RWPE1 (cell line): ENCODE measurements at places on chromosomes 13 and 19.
A peak's percentile ranks its signal among the peaks of the same experiment; 100 is the strongest.

DNA sequence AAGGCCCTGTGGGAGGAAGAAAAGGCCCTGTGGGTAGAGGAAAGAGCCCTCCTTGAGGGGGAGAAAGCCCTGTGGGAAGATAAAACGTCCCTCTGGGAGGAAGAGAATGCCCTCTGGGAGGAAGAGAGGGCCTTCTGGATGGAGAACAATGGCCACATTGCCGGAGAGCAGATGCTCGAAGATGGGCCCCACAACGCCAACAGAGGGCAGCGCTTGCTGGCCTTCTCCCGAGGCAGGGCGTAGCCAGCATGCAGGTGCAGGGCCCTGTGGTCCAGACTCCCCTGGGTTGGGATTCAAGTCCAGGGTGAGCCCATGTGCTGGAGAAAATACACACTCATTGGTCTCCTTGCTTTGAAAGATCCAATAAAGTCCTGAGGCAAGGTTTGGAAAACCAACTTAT, 4.1 kb downstream of the CCDC70 start:
- no peak for DNase-seq

DNA sequence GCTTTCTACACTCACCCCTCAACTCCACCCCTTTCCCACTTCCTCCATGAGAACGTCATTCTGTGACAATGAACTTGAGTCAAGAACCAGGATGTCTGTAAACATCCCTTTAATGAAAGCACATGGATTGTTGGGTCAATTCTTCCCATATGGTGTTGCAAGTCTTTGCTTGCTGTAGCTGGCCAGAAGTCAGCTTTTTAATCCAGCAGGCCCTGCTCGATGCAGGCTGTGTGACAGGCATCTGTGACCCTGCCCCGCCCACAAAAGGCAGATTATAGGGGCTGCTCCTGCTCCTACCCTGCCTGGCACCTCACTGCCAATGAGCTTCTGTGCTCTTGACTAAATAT, 78.0 kb downstream of the STARD13 start:
- DNase-seq = peak; percentile 50

GRCh38 chr19:43773725-43774102, 7.1 kb downstream of the KCNN4 start:
- DNase-seq = no peak

GRCh38 chr13:61664801-61665705, 249.4 kb upstream of the PCDH20 start:
- DNase-seq = peak; percentile 45

GRCh38 chr13:79803989-79804388, 323.0 kb downstream of the NDFIP2 start:
- no peak for DNase-seq

- DNase-seq = no peak
Measured at GRCh38 chr13:110872768-110873638, 41.9 kb downstream of the ANKRD10 start.

DNA sequence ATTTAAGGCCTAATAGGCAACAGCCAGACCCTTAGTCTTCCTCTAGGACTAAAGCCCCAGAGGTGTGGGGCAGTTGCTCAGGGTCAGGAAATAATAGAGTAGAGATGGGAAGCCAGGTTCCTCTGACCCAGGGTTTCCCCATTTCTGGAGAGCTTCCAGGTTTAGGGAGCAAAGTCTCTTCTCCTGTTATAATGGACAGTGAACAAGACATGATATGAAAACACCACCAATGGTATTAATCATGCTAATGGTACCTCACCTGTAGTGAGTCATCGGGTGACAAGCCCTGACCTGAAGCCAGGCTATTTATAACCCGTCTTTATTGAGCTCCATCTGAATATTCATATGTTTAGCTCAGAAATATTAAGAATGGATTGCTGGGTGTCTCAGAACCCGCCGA, 24.6 kb downstream of the BICRA start:
- DNase-seq = peak; percentile 86

DNA sequence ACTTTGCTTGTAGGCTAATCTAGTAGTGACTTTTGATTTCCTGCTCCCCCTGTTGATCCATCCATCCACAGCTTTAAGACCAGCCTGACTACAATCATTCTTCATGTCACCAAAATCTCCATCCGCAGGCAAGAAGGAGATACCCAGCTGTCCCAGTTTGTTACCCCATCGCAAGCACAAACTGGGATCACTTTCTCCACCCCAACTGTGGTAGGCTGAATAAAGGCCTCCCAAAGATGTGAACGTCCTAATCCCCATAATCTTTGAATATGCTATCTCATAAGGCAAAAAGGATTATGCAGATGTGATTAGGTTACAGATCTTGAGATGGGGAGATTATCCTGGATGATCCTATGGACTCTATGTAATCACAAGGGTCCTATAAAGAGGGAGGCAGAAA, 202.0 kb downstream of the ENOX1 start:
- no peak for DNase-seq

DNA sequence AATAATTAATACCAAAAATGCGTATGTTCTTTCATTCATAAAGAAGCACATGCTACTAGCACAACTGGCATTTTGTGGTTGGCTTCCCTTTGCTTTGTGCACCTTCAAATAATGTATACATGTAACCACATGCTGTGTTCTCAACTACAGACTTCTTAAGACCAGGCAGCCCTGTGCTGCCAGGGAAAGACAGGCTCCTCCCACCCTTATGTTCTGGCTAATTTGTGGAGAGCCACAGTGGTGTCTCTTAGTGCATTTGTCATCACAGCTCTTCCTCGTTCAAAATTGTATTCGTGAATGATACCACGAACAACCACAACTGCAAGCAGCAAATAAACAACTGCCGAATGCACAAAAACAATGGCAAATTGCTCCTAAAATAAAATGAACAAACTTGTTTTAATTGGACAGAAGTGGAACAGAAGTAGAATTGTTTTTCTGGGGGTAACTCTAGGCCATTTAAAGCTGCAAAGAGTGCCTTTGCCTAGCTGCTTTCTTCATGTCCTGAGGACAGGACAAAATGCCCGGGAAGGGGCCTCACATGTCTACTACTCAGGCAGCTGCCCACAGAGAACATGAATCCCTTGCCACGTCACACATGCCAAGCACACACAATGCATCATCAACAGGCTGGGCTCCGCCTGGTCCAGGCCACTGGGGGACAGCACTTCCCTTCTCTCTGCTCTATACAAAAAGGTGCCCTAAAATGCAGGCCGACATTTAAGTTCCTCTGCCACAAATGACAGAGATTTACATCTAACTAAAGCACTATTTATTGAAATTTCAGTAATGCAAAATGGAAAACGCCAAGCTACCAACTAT, 21.7 kb downstream of the IRS2 start:
- no peak for DNase-seq

DNA sequence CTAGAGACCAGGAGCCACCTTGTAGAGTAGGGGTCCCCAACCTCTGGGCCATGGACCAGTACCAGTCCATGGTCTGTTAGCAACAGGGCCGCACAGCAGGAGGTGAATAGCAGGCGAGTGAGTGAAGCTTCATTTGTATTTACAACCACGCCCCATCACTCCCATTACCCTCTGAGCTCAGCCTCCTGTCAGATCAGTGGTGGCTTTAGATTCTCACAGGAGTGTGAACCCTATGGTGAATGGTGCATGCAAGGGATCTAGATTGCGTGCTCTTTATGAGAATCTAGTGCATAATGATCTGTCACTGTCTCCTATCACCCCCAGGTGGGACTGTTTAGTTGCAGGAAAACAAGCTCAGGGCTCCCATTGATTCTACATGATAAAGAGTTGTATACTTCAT, 303.6 kb downstream of the KCNRG start:
- DNase-seq = no peak

GRCh38 chr13:25864116-25864515, 187.7 kb downstream of the SHISA2 start:
- DNase-seq = no peak

DNA sequence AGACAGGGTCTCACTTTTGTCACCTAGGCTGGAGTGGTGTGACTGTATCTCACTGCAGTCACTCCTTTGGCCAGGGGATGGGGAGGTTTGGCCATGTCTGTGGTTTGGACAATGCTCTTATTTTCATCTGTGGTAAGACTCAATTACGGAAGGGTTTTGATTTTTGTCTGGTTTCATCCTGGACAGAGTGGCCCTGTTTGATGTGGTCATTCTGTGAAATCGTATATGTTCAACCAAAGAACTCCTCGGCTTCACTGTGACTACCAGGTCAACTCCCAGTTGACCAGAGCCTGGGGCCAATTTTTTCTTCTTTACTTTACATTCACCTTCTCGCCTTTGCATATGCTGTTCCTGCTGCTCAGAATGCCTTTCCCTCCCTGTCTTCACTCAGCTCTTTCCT, 6.8 kb upstream of the CCDC124 start:
- DNase-seq = no peak

DNA sequence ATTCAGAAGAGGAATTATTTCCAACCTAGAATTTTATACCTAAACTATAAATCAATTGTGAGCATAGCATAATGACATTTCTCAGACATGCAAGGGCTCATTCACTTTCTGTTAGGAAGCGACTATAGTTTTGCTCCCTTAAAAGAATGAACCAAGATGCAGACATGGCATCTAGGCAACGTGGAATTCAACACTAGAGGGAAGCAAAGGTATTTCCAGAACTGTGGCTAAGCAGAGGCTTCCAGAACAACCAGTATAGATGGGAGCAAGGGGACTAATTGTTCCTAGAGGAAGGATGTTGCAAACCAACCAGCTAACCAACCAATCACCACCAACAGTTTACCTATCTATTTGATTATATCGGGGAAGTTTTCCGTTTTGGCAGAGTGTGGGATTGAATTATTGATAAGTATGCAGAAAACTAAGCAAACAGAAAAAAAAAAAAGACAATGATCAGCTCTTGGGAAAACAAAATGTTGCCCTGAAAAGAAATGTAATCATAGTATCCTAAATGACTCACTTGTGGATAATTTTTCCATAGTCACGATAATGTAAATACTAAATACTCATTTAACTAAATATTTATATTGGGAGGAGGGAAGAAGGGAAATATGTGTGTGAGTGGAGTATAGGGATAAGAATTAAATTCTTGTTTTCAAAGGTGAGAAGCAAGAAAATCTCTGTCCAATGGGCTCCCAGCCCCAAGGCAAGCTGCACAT, 21.1 kb downstream of the ARL11 start:
- peak; percentile 21 for DNase-seq
